Sciatic nerve (tissue), 2 donors: ENCODE measurements at places on chromosomes 2 and 18. TPM values are rescaled to one million over a fixed set of nuclear protein-coding genes. Genes with fewer than 3 reads are reported as not detected.

DNA sequence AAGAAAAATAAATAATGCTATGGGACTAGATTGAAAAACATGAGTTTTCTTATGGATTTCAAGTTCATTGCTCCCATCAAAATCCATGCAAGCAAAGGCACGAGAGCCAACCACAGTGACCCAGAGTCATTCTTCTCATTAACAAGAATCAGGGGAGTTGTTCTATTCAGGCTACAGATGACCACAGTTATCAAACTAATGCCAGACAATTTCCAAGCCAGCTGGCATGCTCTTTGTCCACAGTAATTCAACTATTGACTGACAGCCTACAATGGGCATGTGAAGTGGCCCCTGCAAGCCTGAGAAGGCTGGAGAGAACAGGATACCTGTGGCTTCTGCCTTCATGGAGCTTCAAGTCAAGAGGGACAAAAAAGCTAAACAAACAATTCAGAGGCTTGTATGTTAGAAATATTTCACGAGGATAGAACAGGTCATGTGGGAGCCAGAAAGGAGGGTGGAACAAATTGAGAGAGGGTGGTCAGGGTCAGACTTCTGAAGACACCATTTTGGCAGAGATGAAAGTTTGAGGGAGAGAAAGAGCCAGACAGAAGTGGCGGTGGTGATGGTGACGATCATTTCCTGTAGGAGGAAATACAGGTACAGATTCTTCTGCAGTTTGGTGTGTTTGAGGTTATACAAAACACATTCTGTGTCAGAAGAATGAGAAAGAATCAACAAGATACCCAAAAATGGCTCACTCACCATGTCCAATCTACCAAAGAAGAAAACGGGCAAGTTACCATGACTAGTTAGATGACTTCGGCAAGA is 732.4 kb downstream of the RNF144A start:
- DNase-seq: no peak

DNA sequence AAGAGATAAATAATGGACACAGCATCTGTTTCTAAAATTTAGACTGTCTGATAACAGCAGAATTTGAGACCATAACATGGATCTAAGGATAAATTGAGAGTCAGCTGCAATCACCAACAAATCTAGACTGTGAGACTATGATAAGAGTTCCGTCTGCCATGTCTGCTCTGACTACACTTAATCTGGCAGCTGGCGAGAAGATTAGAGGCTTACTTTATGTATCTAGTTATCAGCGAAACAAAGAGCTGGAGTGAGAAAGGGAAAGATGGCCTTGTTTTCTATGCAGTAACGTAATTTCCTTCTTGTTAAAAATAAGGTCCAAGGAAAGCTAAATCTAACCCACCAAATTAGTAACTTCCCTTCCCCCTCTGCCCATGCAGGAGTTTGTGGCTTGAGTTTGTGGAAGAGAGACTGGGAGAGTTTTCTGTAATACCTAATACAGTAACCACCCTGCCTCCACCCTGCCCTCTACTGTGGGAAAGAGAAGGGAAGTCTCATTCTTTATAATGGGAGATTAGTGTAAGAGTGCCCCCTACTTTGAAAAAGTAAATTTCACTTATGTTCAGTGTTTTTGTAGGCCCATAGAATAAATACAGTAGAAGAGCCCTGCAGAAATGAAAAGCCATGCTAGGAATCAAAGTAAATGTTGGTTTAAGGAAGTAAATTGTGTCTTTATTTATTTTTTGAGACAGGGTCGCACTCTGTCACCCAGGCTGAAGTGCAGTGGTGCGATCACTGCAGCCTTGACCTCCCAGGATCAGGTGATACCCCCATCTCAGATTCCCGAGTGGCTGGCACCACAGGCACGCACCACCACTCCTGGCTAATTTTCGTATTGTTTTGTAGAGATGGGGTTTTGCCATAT is 27.5 kb downstream of the EML4 start:
- no peak for DNase-seq

GRCh38 chr2:225288986-225289385 is 110.5 kb upstream of the NYAP2 start:
- DNase-seq: no peak

GRCh38 chr2:197852108-197852507 is 47.7 kb downstream of the PLCL1 start:
- no peak for DNase-seq

DNA sequence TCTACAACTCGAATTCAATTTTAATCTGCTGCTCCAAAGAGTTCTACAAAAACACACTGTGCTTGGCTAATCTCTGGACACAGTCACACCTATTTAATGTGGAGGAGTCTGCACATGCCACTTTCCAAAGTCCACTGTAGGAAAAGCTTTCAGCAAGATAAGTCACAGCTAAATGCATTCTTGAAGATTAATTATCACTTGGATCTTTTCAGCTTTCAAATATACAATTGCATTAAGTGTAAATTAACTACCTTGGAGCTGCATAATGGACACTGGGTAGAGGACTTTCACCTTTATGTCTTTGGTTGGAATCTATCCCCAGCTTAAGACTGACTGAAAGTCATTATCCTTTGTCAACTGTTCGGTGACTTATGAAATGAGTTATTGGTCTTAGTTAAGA is 565.1 kb downstream of the PIK3C3 start:
- DNase-seq: no peak

GRCh38 chr2:12882393-12882792 is 165.7 kb downstream of the TRIB2 start:
- no peak for DNase-seq

GRCh38 chr2:138502255-138503086 is 901 bp downstream of the SPOPL start:
- peak; percentile 60 for DNase-seq

DNA sequence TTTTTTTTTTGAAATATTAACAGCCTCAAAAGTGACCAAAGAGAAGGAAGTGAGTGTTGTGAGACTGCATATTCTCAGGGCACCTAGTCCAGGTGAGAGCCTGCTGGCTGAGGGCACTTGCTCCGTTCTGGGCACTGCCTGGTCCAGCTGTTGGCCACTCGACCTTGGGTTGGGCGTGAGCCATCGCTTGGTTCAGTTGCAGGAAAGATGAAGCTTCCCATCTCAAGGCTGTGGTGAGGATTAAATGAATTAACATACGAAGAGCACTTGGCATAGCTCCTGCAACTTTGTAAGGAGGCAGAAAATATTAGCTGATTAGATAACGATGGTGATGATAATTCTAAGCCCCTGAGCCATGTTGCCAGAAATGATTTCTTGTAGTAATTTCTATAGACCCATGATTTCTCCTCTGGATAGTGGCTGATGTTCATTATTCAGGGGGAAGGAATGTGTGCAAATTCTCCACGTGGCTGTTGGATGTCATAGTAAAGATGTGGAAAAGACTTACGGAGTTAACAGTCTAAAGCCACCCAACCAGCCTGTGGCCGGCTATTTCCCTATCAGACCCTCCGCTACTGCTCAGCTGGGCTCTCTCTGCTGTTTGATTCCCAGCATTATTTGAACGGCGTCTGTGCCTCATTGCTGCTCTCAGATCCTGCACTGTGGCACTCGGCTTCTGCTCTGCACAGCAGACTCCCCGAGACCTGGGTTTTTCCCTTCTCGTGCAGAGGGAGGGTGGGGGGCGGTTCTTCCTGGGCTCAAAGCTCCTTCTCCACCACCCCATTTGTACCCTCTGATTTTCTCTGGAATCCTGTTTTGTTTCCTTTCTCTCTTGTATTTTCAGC is 221.1 kb downstream of the GALR1 start:
- DNase-seq: no peak

GRCh38 chr2:162071001-162071400 is 3.0 kb downstream of the DPP4 start:
- DNase-seq: no peak

- no peak for DNase-seq
Measured at GRCh38 chr18:69402533-69402989, 1.9 kb downstream of the DOK6 start.

MTCL1 gene
- 14.6 TPM for total RNA-seq

LINC00305 gene
- total RNA-seq: not detected

ANKRD23 gene
- total RNA-seq: 8.3 TPM

COLEC11 gene
- 1.1 TPM for total RNA-seq
